Mesendoderm (in vitro differentiated cells): ENCODE measurements at places on chromosomes 1 and 21.
A peak's percentile ranks its signal among the peaks of the same experiment; 100 is the strongest.

DNA sequence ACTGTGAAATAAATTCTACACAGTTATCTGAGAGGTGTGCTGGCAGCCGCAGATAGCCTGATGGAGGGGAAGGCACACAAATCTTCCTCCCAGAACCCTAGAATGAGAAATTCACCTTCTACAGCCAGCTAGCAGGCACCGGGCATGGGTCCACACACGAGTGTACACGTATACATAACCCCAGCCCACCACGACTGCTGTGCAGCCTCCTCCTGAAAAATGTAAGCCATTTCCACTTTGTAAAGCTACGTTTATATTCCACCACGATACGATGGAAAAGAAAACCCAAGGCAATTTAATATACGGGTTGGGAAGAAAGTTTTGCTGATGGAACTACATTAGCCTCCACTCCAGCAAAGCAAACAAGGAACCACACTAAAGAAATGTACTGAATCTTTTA is 1.8 kb downstream of the BTG3 start:
- no peak overlapping the region for H3K4me3 ChIP-seq
- DNase-seq: no peak
- H3K27me3 ChIP-seq: no peaks in the 10 kb centered on the region
- peaks cover 4% of the 10 kb centered on the region for H3K36me3 ChIP-seq
- no peak overlapping the region for H3K27ac ChIP-seq

- H3K27ac ChIP-seq: peak overlapping the region; percentile 74
- H3K36me3 ChIP-seq: peaks cover 11% of the 10 kb centered on the region
- H3K4me1 ChIP-seq: peaks cover 9% of the 10 kb centered on the region
- H3K4me3 ChIP-seq: peak overlapping the region; percentile 89
- no peaks in the 10 kb centered on the region for H3K27me3 ChIP-seq
- peak; percentile 85 for DNase-seq
These were observed 758 bp downstream of the RAD54L start for GRCh38 chr1:46248122-46248920.

DNA sequence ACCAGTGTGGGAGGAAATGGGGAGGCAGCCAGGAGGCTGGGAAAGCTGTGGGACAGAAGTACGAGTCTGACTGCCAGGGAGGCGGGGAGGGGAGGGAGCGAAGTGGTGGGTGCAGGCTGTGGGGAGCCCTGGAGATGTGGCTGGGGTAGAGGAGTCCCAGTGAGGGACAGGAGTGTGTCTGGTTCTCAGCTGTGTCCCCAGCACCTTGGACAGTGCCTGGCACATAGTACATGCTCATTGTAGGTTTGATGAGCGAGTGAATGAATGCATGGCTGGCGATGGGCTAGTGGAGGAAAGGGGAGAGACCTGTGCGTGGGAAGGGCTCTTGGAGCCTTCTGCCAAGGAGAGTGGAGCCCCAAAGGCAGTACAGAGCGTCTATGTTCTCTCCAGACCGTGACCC is 104.1 kb downstream of the SIK1 start:
- H3K36me3 ChIP-seq: no peaks in the 10 kb centered on the region
- no peak overlapping the region for H3K4me3 ChIP-seq
- H3K27ac ChIP-seq: no peak overlapping the region
- no peaks in the 10 kb centered on the region for H3K4me1 ChIP-seq

DNA sequence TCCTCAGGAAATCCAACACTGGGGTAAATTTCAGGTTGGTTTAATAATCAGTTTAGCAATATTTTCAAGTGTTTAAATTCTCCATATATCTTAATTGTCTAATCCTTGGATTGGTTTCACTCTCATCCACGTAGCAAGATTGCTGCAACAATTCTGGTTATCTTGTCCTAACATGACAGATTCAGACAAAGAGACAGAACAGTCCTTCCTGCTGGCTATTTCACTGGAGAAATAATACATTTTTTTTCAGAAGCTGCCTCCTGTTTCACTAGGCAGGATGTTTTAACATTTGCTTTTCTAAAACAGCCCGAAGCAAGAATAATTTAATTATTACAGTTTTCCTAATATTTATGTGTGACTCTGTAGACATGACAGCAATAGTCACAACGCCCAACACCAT is 2011.2 kb downstream of the NCAM2 start:
- no peak overlapping the region for H3K27ac ChIP-seq
- no peak overlapping the region for H3K4me3 ChIP-seq
- no peaks in the 10 kb centered on the region for H3K27me3 ChIP-seq
- peaks cover 2% of the 10 kb centered on the region for H3K4me1 ChIP-seq
- no peak for DNase-seq
- no peaks in the 10 kb centered on the region for H3K36me3 ChIP-seq

- no peaks in the 10 kb centered on the region for H3K27me3 ChIP-seq
- DNase-seq: peak; percentile 57
- H3K27ac ChIP-seq: no peak overlapping the region
These were observed 17.8 kb upstream of the TDRD10 start for GRCh38 chr1:154483941-154484803.

DNA sequence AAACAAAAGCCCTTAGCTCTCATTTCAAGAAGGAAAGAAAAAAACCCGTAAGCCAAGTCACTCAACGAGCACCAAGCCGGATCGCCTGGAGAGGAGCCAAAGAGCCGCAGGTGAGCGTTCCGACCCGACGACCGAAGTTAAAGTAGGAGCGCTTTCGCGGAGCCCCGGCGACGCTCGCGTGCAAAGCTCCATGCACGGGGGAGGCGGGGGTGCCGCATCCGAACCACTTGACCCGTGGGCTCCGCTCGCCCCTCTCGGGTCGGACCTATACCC is 382 bp downstream of the GPBP1L1 start:
- peak; percentile 80 for DNase-seq
- peak overlapping the region; percentile 96 for H3K4me3 ChIP-seq
- H3K27me3 ChIP-seq: no peaks in the 10 kb centered on the region
- peaks cover 5% of the 10 kb centered on the region for H3K4me1 ChIP-seq

- H3K4me1 ChIP-seq: no peaks in the 10 kb centered on the region
- DNase-seq: peak; percentile 19
- no peak overlapping the region for H3K4me3 ChIP-seq
- H3K36me3 ChIP-seq: no peaks in the 10 kb centered on the region
- no peak overlapping the region for H3K27ac ChIP-seq
These were observed 21.9 kb upstream of the FCGR2A start for GRCh38 chr1:161483361-161483760.

DNA sequence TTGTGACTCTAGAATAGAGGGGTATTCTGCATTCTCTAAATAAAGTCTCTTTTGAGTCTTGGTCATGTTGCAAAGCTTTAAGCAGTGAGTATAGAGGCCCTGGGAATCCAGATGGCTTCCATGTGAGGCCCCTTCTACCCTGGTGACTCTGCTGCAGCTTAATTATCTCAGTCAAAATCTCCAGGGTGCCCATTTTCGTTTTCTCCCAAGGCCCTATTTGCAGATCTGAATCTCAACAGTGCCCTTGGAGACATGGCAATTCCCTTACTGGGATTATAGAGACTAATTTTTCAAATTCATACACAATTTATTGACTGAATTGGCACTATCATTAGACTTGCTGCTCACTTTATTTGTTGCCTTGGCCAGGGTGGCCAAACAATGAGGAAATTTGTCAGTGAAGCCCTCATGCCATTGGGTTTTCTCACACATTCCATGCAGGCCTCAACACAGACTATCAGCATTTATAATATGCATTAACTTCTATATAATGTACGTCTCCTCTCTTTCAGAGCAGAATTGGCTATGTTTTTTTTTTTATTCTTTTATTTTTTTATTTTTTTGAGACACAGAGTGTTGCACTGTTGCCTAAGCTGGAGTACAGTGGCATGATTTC is 35.1 kb downstream of the PROX1 start:
- H3K4me3 ChIP-seq: no peak overlapping the region
- H3K27me3 ChIP-seq: no peaks in the 10 kb centered on the region
- DNase-seq: no peak
- no peak overlapping the region for H3K27ac ChIP-seq
- peaks cover 3% of the 10 kb centered on the region for H3K4me1 ChIP-seq

GRCh38 chr1:87151500-87152421 is 176.9 kb upstream of the LMO4 start:
- H3K36me3 ChIP-seq: no peaks in the 10 kb centered on the region
- DNase-seq: peak; percentile 85

DNA sequence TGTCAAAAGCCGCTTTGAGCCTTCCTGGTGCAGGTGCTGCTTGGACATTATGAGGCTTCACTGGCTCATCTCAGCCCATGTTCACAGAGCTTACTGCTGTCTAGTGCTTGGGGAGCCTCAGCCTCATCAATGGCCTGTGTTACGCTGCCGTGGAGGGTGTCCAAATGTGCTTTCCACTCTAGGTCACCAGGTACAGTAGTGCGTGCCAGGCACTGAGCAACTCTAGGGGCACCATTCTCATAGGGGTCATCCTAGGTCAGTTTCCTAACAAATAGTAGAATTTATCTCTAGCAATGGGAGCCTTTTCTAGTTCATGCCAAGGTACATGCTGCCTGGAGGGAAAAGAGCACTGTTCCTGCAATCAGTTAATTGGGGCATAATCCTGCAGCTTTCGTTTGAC is 193.8 kb downstream of the DYRK1A start:
- no peak overlapping the region for H3K4me3 ChIP-seq
- H3K27me3 ChIP-seq: no peaks in the 10 kb centered on the region
- no peaks in the 10 kb centered on the region for H3K36me3 ChIP-seq
- H3K4me1 ChIP-seq: peaks cover 11% of the 10 kb centered on the region
- no peak for DNase-seq

GRCh38 chr1:54253480-54253879 is 53.5 kb downstream of the MRPL37 start:
- no peaks in the 10 kb centered on the region for H3K4me1 ChIP-seq
- no peaks in the 10 kb centered on the region for H3K27me3 ChIP-seq
- H3K4me3 ChIP-seq: no peak overlapping the region

DNA sequence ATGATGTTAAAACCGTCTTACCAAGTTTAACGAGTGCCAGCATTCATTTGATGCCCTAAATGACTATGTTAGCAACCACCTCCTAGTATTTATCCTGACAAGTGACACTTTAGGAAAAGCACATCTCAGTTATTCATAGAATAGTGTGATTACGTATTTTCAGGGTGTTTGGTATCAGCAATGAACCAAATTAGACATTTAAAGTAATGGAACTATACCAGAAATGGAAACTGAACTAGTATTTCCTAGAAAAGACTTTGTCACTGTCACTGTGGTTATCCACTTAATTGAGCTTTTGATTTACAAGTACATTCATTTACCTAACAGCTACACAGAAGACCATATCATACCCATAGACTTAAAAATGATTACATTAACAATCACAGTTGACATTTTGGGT is 3.6 kb upstream of the IL12RB2 start:
- H3K4me1 ChIP-seq: no peaks in the 10 kb centered on the region
- H3K36me3 ChIP-seq: no peaks in the 10 kb centered on the region
- H3K27ac ChIP-seq: no peak overlapping the region

GRCh38 chr21:37870221-37870620 is 46.0 kb downstream of the KCNJ6 start:
- DNase-seq: no peak
- H3K27me3 ChIP-seq: no peaks in the 10 kb centered on the region
- no peak overlapping the region for H3K27ac ChIP-seq
- no peak overlapping the region for H3K4me3 ChIP-seq
- no peaks in the 10 kb centered on the region for H3K4me1 ChIP-seq
- no peaks in the 10 kb centered on the region for H3K36me3 ChIP-seq
